Lower leg skin (tissue), 4 donors: ENCODE measurements at places on chromosomes 7 and 10. TPM values are rescaled to one million over a fixed set of nuclear protein-coding genes. Genes with fewer than 3 reads are reported as not detected.

Gene UCN3
- total RNA-seq: not detected

Gene ACTL6B
- not detected for total RNA-seq

Gene FAM13C
- total RNA-seq: 12.2 TPM

Gene SPAG6
- total RNA-seq: 0.64 TPM

Gene CRYGN
- not detected for total RNA-seq

Gene ODAD2
- not detected for total RNA-seq

Gene CLRN3
- not detected for total RNA-seq

Gene SFXN3
- total RNA-seq: 127 TPM

Gene EBF3
- 8.5 TPM for total RNA-seq

Gene FHIP2A
- total RNA-seq: 18.2 TPM

Gene ASL
- 14.6 TPM for total RNA-seq

Gene TDRD1
- 0.34 TPM for total RNA-seq

Gene BUD31
- total RNA-seq: 63.8 TPM

Gene ADRA2A
- total RNA-seq: 6.4 TPM

Gene UTF1
- total RNA-seq: not detected

Gene CCZ1B
- total RNA-seq: 84.7 TPM

Gene LRIT1
- total RNA-seq: not detected

Gene ASB4
- not detected for total RNA-seq

Gene SEMA3C
- total RNA-seq: 53.0 TPM

Gene GDF2
- total RNA-seq: not detected

Gene PNLIPRP3
- total RNA-seq: 82.8 TPM

Gene TUBAL3
- total RNA-seq: 1.0 TPM

Gene UNCX
- not detected for total RNA-seq

Gene MYL10
- total RNA-seq: not detected

Gene OR6V1
- total RNA-seq: not detected

Gene HOXA10
- total RNA-seq: 5.5 TPM

Gene KCNIP2
- 1.7 TPM for total RNA-seq

Gene GIMAP4
- total RNA-seq: 10.6 TPM

Gene KCNH2
- total RNA-seq: 0.21 TPM

Gene ZSWIM8
- 99.0 TPM for total RNA-seq

Gene ZNF746
- 24.5 TPM for total RNA-seq

Gene ADAM22
- total RNA-seq: 1.3 TPM

Gene POU6F2
- not detected for total RNA-seq

Gene LIPM
- 56.7 TPM for total RNA-seq

Gene TMEM176A
- 10.2 TPM for total RNA-seq

Gene TRA2A
- 31.2 TPM for total RNA-seq

Gene INPP5A
- 51.8 TPM for total RNA-seq

Gene PPP1R17
- total RNA-seq: not detected

Gene COL13A1
- 2.3 TPM for total RNA-seq

Gene NRP1
- total RNA-seq: 24.6 TPM

Gene TSPAN13
- 9.2 TPM for total RNA-seq

Gene LMOD2
- total RNA-seq: not detected

Gene MACC1
- total RNA-seq: 15.9 TPM

Gene SLC26A3
- total RNA-seq: not detected

Gene TLL2
- not detected for total RNA-seq

Gene CYP2C19
- 0.25 TPM for total RNA-seq

Gene GNAT3
- total RNA-seq: not detected

Gene TRPV5
- not detected for total RNA-seq

Gene ABCB4
- 2.1 TPM for total RNA-seq

Gene C10orf53
- not detected for total RNA-seq

Gene PAX4
- total RNA-seq: not detected
